ENCODE measurements at places on chromosomes 1 and 21.

- DNase-seq, result no peak
These were observed 64.1 kb downstream of the NOS1AP start for GRCh38 chr1:162133566-162133965.

GRCh38 chr21:39048064-39048463 lies 135.2 kb downstream of the PSMG1 start:
- DNase-seq, result no peak

GRCh38 chr1:222788402-222789156 lies 26.3 kb upstream of the DISP1 start:
- DNase-seq, result no peak

- no peak for DNase-seq
These were observed 1332.4 kb upstream of the ADGRL2 start for GRCh38 chr1:80468356-80468755.

DNA sequence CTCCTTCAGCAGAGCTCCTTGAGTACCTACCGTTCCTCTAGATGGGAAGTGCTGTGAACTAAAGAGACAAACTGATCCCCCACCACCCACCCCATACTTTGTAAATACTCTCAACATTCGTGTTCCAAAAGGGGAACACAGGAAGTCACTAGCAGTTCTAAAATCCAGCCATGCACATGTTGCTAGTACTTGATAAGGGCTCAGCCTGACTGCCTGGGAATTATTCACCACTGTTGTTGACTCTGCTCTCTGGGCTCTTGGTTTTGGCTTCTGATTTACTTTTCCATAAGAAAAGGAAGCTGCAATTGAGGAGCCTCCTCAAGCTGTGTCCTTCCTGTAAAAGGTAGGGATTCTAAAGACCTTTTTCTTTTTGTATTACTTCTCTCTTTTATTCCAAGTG lies 67.5 kb downstream of the IVNS1ABP start:
- no peak for DNase-seq

DNA sequence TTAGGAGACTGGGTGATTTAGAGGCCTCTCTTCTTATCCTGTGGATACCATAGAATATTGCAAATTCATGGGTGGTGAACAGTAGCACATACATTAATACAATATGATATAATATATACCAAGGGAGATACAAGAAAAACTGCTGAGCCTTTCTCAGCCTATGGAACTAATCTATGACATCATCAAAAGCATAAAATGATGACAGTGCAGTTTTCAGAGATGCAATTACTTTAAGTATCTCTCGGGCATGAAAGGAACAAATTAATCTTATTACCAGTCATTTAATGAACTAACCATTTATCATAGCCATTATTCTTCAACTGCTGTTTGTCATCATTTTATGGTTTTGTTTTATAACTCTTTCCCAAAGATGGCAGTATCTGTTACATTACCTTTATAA lies 3.5 kb downstream of the CHODL start:
- no peak for DNase-seq

GRCh38 chr1:72837781-72838180 lies 555.4 kb upstream of the NEGR1 start:
- DNase-seq, result no peak

DNA sequence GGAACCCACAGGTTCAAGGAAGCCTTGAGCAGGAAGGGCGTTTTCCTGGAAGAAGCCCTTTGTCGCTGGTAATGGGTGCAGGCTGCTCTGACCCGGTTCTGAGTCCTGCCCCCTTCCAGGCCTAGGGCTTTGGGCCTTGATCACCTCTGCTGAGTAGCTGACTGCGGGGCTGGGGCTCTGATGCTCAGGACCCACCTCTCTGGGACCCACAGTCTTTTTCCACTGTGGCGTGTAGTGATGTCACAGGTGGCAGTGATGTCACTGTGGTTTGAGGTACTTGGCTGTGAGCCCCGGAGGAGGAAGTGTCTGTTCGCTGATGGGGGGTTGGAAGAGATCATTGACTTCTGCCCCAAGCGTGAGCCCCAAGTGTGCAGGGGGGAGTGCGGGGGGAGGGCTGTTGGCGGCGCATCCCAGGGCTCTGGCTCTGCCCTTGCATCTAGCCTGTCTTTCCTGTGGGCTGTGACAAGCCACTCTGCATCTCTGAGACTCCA lies 6.9 kb downstream of the TNFRSF1B start:
- DNase-seq, result peak; percentile 83

DNA sequence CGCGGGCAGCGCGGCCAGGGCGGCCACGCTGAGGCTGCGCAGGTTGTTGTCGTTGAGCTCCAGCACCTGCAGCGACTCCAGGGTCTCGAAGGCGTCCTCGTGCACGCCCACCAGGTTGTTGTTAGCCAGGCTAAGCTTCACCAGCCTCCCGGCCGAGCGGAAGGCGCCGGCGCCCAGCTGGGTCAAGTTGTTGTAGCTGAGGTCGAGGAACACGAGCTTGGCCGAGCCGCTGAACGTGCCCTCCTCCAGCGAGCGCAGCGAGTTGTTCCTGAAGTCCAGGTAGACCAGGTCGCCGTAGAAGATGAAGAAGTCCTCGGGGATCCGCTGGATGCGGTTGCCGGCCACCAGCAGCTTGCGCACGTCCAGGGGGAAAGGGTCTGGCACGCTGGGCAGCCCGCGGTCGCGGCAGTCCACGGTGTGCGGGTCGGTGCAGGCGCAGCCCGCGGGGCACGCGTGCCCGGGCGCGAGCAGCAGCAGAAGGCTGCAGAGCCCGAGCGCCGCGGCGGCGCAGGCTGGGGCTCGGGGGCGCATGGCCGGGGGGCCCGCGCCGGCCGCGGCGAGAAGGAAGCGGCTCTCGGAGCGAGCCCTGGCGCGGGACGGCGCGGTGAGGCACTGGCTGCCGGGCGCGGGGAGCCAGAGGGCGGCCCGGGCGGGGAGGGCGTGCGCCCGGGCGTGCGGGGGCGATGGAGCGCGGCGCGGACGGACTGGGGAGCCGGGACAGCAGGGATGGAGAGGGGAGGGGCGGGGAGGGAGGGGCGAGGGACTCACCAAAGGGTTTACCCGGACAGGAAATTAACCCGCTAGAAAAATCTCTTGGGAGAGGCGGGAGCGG lies 524 bp downstream of the LRRC38 start:
- DNase-seq, result no peak

GRCh38 chr21:33840771-33841170 lies 74.8 kb downstream of the ATP5PO start:
- no peak for DNase-seq

- DNase-seq, result no peak
These were observed 14.0 kb upstream of the ALX3 start for GRCh38 chr1:110084227-110085078.

DNA sequence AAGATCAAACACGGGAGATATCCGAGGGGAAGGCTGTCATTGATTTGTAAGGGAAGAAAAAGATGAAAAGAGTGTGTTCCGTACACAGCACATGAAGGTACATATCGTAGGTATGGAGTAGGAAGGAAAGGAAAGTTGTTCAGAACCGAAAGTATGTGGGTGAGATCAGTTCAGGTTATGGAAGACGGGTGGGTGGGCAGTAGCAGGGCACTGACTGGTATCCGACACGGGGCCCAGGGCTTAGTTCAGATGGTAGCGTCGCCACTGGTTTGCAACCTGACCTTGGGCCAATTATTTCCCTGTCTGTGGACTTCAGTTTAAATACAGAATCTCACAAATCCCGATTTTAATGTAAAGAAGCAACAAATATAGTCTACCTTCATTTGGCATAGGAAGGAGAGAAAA lies 27.8 kb upstream of the A3GALT2 start:
- no peak for DNase-seq

DNA sequence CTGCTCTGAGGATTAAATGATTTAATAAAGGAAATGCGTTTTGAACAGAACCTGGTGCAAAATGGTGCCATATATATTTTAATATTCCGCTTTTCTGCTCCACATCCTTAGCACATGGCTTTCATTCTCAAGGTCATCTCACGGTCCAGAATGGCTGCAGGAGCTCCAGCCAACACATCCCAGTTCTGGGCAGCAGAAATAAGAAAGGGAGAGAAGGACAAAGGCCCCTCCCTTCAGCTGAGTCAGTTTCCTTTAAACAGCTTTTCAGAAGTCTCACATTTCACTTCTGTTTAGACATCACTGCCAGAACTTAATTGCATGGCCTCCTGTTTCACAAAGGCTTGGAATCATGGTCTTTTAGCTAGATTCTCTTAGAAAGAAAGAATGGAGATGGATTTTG lies 75.2 kb upstream of the LRRN2 start:
- no peak for DNase-seq

GRCh38 chr1:61647142-61647541 lies 77.8 kb downstream of the TM2D1 start:
- no peak for DNase-seq

DNA sequence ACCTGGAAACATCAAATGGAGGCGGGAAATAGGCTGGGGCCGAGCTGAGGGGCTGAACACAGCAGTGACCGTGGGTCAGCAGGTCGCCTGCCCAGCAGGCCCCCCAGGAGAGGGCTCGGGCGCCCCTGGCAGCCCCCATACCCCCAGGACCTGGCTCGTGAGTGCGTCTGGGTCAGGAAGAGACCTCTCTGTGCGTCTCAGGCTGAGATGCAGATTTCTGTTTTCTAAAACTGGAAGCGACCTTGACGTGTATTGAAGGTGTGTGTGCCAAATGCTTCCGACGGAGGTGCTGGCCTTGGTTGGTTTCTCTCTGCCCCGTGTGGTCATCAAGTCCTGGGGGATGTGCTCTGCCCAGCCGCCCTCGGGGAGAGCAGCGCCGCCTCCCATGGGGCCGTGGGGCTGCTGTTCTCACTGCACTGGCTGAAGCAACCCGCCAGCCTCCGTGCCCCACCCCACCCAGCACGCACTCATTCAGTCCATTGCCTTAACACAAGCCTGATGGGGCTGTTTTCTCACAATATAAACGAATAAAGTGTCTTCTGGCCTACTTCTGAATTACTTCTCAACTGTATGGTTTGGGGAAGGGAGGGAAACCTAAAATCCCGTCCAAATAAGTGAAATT lies 7.4 kb downstream of the PEX10 start:
- no peak for DNase-seq
